ENCODE measurements at places on chromosomes 7 and 10.

DNA sequence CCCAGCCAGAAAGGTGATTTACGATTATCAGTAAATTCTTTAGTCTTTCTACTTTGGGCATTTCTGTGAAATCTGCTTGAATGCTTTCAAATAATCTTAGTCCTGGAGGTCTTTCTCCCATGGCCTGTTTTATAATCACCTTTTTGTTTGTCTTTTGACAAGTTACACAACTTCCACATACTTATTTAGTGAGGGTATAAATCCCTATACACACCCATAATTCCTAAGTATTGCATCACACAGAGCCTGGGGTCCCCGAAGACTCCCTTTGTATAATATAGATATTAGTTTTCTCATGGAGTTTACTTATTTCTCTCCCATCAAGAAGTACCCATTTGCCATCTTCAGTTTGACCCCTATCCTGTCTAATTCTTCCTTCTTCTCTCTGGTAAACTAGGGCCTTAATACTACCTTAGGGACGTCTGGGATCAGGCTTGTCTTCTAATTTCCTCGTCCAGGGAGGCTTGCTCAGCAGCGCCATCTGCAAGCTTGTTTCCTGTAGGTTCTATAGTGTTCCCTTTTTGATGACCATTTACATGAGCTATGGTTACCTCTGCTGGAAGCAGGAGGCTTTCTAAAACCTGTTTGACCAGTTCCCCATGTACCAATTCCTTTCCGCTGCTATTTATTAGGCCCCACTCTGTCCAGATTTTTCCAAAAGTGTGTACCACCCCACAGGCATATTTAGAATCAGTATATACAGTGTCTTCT, 8.1 kb downstream of the DNAH11 start:
- no peak for DNase-seq

DNA sequence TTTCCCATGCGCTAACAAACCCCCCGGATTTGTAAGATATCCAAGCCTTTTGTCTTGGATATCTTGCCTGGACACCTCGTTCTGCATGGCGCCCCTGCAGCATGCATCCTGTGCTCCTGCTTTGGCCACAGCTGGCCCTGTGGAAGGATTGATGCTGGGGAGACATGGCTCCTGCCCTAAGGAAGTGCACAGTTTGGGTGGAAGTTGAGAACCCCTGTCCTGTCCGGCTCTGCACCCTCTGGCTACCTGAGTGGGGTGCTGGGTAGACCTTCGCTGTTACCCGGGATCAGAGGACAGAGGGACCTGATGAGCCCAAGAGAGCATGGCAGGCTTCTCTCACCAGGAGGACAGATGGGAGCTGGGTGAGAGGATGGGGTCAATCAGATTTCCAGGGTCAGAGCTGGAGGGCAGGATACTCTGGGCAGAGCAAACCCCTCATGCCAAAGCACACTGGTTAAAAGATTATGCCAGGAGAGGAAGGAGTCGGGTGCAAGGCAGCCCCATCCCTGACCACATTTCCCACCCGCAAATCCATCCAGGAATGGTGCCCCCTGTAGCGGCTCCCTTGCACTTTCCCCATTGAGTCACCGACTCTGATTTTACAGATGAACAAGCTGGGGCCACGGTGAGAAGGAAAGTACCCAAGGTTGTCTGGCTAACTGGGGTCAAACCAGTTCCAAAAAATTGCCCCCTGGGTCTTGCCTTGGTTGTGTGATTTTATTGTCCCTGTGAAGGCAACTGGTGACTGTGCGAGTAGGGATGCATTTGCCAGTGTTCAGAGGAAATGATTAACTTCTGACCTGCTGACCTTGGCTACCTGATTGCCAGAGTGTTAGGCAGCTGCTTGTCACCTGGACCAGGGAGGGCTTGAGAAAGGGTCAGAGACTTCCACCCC, 290.1 kb upstream of the ZMIZ1 start:
- DNase-seq: no peak

DNA sequence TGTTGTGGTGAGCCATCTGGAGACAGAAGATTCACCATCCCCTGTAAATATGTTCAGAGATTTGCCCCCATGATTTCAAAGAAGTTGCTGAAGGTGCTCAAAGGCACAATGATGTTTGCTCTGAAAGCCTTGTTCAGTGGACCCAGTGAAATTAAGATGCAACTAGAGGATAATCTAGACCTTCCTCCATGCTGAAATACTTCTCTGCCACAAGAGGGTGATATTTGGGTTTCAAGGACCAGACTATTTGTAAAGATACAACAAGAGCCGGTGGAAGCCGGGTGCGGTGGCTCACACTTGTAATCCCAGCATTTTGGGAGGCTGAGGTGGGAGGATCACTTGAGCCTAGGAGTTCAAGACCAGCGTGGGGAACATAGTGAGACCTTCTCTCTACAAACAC, 13.5 kb upstream of the MSRB2 start:
- no peak for DNase-seq

GRCh38 chr10:132521466-132522102, 16.0 kb upstream of the INPP5A start:
- no peak for DNase-seq

- DNase-seq: no peak
These were observed 23.3 kb downstream of the CPXM2 start for GRCh38 chr10:123868038-123869019.

DNA sequence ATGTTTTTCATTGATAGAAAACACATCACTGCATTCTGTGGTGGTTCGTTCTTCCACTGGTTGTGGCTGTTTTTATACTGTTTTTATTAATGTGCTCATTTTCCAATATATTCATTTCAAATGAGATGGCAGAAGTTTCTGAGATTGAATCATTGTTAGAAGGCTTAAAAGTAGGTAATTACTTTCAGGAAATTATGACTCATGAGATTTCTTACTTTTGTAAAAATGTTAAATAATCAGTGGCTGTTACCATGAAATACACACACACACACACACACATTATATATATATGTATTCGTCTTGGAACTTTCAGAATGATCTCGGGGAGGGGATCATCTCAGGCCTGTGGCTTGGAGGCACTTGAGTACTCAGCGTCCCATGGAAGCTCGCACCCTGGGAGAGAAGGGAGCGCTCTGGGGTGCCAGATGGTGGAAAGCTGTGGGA, 66.1 kb downstream of the ZMYND11 start:
- DNase-seq: no peak

DNA sequence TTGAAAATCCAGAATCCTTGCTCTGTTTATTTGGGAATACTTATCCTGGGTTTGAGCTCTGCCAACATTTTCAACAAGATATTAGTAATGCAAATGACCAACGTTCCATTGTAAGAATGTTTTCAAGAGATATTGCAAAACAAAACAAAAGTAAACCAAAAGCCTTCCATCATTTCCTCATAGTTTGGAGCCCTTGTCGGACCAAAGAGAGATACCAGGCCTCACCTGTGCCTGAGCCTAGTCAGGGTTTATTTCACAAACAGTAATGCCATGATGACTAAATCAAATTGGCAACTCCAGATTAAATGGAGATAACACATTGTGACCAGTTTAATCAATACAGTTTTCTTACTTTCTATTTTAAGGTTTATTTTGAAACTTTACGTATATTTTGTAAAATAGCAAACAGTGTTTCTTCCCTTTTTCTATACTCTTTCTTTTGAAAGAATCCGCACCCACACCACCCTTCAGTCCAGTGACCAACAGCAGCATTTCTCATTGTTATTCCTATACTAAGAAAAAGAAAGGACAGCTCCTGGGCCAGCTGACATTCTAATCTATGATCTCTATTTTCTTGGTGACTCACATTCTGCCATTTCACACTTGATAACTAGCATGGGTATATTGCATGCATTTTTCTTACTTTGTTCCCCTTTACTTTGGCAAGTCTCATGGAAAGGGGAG, 168.5 kb upstream of the MEOX2 start:
- DNase-seq: no peak

DNA sequence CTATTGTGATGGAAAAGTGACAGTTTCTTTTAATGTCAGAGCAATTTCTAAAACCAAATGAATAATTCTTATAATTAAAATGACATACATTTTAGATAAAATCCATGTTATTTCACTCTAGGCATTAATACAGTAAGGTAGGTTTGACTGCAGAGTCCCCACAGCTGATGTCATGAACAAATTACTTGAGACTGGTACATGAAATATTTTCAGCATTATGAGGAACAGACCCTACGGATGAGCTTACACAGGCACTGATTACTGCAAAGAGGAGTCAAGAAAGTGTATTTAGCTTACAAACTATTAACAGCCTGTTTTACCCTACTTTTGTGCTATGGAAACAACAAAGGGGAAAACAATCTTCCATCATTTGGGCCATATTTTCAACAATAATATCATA, 8.9 kb downstream of the COL1A2 start:
- no peak for DNase-seq

GRCh38 chr7:41762641-41763040, 59.8 kb upstream of the INHBA start:
- DNase-seq: no peak

- DNase-seq: no peak
These were observed 79.1 kb downstream of the USP6NL start for GRCh38 chr10:11532306-11532705.

- no peak for DNase-seq
These were observed 182.0 kb downstream of the SEMA3E start for GRCh38 chr7:83466956-83467355.

DNA sequence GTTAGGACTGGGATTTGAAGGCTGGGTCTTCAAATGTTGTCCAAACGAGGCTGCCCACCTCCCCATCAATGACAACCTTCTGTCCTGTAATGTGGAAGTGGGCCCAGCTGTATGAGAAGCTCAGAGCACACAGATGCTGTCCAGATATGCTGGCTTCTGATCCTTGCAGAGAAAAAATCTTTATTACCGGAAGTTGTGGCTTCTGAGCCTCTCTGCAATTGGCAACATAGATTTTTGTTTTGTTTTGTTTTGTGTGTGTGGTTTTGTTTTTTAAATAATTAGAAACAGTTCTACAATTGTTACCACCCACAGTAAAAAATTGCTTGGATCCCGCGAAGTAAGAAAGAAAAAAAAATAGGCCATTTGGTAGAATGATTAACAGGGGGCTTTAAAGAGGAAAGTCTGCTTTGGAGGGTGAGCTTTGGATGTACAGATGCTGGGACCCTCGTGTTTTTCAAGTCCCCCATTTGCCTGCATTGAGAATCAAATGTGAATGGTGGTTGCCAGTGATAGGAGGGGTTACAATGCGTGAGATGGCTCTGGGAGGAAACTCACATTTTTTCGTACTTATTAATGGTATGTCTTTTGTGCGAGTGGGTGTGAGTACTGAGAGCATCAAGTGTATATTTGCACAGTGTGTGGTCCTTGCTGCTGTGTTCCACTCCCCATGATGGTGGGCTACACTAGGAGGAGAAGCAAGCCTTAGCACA, 153.2 kb downstream of the TCF7L2 start:
- DNase-seq: no peak

- DNase-seq: no peak
These were observed 51.5 kb upstream of the PIP4K2A start for GRCh38 chr10:22765660-22766547.

DNA sequence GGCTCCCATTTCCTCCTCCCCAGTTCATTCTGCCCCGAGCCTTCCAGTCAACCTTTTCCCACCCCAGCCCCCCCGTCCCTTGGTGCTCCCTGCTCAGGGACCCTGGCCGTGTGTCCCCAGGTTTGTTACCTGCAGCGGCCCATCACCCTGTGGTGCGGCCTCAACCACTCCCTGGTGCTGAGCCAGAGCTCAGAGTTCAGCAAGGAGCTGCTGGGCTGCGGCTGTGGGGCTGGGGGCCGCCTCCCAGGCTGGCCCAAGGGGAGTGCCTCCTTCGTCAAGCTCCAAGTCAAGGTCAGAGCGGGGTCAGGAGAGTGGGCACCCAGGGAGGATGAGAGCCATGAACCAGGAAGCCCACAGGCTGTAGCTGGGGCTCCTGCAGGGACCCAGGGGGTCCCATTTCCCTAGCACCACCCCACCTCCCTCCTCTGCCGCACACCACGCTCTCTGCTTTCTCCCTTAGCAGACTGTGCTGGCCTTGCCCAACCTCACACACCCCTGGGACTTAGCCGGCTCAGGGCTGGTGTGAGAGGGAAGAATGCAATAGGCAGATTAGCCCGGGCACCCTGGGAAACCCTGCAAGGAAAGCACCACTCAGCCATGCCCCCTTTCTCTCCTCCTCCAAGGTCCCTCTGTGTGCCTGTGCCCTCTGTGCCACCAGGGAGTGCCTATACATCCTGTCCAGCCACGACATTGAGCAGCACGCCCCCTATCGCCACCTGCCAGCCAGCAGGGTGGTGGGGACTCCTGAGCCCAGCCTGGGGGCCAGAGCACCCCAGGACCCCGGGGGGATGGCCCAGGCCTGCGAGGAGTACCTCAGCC, 2.0 kb upstream of the PCOLCE start:
- DNase-seq: no peak

- no peak for DNase-seq
These were observed 16.8 kb upstream of the MTPN start for GRCh38 chr7:135993950-135994349.

GRCh38 chr7:12358694-12359093, 45.0 kb downstream of the VWDE start:
- no peak for DNase-seq

DNA sequence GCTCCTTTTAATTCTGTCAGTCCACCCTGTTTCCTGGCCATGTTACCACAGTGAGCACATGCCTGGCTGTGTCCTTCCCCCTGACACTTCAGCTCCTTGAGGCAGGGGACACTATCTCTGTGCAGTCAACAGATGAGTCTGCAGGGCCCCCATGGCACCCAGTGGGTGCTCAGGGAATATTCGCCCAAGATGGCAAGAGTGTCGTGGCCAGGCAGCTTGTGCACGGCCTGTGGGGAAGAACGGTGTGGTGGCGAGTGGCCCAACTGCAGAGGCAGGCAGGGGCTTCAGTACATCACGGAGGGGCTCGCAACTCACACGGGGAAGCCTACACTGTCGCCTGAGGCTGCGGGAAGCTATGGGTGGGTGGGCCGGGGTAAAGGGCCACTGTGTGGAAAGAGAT, 91.1 kb downstream of the TRRAP start:
- no peak for DNase-seq

DNA sequence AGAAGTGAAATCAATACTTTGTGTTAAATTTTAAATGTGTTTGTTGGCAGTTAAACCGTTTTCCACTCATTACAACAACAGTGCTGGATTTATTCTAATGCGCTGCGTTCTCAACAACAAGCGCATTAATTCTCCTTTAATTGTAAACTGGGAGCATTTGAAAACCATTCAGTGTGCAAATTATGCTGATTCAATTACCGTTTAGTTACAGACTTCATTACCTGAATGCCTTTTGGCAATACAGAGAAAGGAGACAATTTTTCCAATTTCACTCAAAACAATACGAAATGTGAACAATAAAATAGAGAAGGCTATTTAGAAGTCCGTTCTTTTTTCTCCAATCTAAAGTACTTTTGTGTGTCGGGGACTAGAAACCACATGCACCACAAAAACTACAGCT, 4.2 kb downstream of the NXPH1 start:
- no peak for DNase-seq

DNA sequence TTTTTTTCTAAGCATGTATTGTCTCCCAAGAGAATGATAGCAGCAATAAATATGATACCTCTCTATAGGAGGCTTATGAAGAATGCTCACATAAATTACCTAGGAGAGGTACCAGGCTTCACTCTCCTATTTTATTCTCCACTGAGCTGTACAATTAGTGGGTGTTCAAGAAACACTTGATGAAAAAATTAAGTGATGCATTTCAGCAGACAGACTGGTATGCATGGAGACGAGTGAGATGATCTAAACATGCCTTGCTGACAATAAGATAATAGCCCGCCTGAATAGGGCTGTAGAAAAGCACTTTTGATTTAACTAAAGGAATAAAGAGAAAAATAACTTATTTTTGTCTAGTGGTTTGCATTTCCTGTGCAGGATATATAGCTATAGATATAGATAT, 1449.7 kb downstream of the GATA3 start:
- DNase-seq: no peak

- DNase-seq: no peak
These were observed 8.7 kb downstream of the PGAM2 start for GRCh38 chr7:44056681-44057080.

GRCh38 chr10:96921655-96922054, 89.6 kb downstream of the LCOR start:
- DNase-seq: no peak

Data from epithelial cell of proximal tubule (primary cell).